ENCODE measurements at places on chromosomes 1 and 21. TPM values are rescaled to one million over a fixed set of nuclear protein-coding genes. Genes with fewer than 3 reads are reported as not detected.
A peak's percentile ranks its signal among the peaks of the same experiment; 100 is the strongest.

GRCh38 chr1:184888505-184888904, 85.8 kb downstream of the NIBAN1 start:
- no peaks in the 10 kb centered on the region for H3K4me1 ChIP-seq
- no peaks in the 10 kb centered on the region for H3K36me3 ChIP-seq
- H3K4me3 ChIP-seq, result no peak overlapping the region
- DNase-seq, result no peak
- no peaks in the 10 kb centered on the region for H3K27me3 ChIP-seq

DNA sequence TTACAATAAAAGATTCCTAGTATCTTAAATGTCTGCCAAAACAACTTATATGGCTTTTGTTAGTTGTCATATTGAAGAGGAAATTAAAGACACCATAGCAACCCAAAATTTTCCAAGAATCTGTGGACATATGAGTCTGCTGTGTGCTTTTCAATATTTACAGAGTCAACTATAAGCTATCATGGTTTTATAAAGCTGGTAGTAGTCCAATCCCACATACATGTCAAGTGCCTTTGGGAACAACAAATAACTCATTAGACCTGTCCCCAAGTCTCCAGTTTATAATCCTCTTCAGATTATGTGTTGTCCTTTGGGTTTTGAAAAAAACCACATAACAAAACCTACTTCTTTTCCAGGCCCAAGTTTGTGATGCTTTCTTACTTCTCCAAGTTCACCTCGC, 293.8 kb upstream of the USP25 start:
- no peak for DNase-seq
- no peaks in the 10 kb centered on the region for H3K27me3 ChIP-seq
- no peak overlapping the region for H3K4me3 ChIP-seq
- no peaks in the 10 kb centered on the region for H3K4me1 ChIP-seq
- no peaks in the 10 kb centered on the region for H3K36me3 ChIP-seq

DNA sequence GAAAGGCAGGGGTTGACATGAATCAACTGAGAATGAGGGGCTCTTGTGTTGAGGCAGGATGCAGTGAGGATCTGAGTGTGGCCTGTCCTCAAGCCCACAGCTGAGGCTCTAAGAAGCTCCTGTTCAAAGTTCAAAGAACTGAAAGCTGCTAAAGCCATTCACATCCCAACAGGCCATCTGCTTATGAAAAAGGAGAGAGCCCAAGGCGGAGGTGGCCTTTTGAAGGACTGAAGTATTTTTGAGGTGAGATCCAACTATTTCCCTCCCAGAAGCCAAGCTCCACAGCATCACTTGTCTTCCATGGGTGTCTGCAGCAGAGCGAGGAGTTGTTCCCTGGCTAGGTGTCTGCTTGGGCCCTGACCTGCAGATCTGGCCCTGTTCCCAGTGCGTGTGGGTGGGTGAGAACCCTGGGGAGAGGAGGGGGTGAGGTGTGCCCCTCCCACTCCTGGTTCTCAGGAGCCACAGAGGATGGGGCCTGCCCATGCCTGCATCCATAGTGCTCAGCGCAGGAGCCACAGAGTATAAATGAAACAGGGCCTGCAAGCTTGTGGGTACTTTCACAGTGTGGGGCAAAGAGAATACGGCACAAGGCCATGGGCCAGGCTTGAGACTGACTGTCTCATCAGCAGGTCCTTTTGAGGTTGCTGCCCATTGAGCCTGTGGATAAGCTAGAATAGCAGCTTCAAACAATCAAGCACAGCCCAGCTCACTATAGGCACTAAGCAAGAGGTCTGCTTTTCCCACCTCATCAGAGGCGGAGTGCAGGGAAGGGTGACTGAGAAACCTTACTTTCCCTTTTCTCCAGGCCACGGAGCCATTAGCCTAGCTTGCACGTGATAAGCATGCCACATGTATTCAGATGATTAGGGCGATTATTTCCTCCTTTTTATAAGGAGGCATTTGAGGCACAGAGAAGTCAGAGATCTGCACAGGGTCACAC, 15.7 kb downstream of the REG4 start:
- no peaks in the 10 kb centered on the region for H3K36me3 ChIP-seq
- H3K27me3 ChIP-seq, result no peaks in the 10 kb centered on the region
- no peak for DNase-seq
- H3K4me3 ChIP-seq, result no peak overlapping the region

- H3K27me3 ChIP-seq, result no peaks in the 10 kb centered on the region
- H3K4me1 ChIP-seq, result peaks cover 16% of the 10 kb centered on the region
- peak overlapping the region; percentile 47 for H3K27ac ChIP-seq
- DNase-seq, result no peak
- H3K36me3 ChIP-seq, result peaks cover 94% of the 10 kb centered on the region
These were observed 24.8 kb downstream of the RNF19B start for GRCh38 chr1:32939655-32940371.

- H3K36me3 ChIP-seq, result no peaks in the 10 kb centered on the region
- no peak overlapping the region for H3K4me3 ChIP-seq
- no peaks in the 10 kb centered on the region for H3K27me3 ChIP-seq
- no peak overlapping the region for H3K27ac ChIP-seq
- no peak for DNase-seq
- peaks cover 8% of the 10 kb centered on the region for H3K4me1 ChIP-seq
These were observed 242.2 kb downstream of the PTPRC start for GRCh38 chr1:198880818-198881597.

HENMT1 gene
- total RNA-seq, result 5.6 TPM
